Stimulated activated naive B cell treated with anti-CD40 and anti-IgM and Interleukin-4, amounts not matched to agents 10 μg/mL and 1 μg/mL and 100 μg/mL, for 72 hours (primary cell): ENCODE measurements at places on chromosomes 12 and 14.

DNA sequence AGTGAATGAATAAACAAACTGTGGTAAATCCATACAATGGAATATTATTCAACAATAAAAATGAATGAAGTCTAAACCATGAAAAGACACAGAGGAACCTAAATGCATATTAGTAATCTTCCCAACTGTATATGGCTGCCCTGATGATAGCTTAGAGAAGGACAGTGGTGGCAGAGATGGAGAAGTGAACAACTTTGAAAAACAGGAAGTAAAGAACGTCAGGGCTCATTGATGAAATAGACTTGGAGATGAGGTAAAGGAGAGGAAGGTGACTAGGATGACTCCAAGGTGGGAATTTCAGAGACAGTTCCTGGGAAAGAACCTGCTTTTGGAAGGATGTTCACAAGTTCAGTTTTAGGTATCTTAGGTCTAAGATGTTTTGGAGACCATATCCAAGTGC lies 36.3 kb upstream of the NT5DC3 start:
- no peak for DNase-seq

DNA sequence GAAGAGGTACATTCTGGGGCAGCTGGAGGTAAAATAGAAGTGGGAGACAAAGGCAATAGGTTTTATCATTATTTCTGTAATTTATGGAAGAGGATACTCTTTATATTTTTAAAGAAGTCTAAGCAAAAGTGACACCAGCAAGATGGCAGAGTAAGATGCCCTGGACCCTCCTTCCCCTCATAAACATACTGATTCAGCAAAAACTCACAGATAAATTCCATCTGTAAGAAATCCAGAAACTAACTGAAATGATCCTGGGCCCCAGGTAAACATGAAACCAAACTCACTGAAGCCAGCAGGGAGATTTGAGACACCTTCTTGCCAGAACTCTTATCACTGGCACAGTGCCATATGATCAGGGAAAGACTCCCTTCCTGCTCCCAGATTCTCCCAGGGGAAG lies 79.9 kb downstream of the GCH1 start:
- DNase-seq: no peak

- DNase-seq: no peak
Observed at GRCh38 chr12:109786799-109787198, 46.4 kb downstream of the TRPV4 start.

- no peak for DNase-seq
Observed at GRCh38 chr12:10849425-10849878, at the start of gene PRR4. Gene PRR4 (minus strand): TSS chr12:10849475. CDS start chr12:10849437, 38 bp downstream.

- no peak for DNase-seq
Observed at GRCh38 chr12:19036673-19037357, 92.7 kb upstream of the PLEKHA5 start.

- no peak for DNase-seq
Observed at GRCh38 chr12:26987634-26988424, 26.4 kb downstream of the TM7SF3 start.

DNA sequence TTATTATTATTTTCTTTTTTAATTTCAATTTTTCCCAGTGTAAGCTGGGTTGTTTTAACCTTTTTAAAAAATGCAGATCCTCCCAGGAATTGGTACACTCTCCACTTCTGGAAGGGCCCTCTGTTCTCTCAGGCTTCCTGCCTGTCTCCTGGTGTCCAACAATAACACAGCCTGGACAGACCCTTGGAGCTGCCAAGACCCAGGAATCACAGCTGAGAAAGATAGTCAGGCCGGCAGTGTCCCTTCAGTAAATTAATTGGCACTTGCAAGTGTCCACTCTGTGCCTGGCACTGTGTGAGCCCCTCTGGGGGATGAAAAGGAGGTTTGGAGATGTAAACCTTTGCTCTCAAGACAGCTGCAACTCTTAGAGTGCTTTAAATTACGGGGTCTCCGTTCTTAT lies 113.3 kb downstream of the SMOC1 start:
- DNase-seq: no peak
